ENCODE measurements at places on chromosomes 7 and 10. TPM values are rescaled to one million over a fixed set of nuclear protein-coding genes. Genes with fewer than 3 reads are reported as not detected.

DNA sequence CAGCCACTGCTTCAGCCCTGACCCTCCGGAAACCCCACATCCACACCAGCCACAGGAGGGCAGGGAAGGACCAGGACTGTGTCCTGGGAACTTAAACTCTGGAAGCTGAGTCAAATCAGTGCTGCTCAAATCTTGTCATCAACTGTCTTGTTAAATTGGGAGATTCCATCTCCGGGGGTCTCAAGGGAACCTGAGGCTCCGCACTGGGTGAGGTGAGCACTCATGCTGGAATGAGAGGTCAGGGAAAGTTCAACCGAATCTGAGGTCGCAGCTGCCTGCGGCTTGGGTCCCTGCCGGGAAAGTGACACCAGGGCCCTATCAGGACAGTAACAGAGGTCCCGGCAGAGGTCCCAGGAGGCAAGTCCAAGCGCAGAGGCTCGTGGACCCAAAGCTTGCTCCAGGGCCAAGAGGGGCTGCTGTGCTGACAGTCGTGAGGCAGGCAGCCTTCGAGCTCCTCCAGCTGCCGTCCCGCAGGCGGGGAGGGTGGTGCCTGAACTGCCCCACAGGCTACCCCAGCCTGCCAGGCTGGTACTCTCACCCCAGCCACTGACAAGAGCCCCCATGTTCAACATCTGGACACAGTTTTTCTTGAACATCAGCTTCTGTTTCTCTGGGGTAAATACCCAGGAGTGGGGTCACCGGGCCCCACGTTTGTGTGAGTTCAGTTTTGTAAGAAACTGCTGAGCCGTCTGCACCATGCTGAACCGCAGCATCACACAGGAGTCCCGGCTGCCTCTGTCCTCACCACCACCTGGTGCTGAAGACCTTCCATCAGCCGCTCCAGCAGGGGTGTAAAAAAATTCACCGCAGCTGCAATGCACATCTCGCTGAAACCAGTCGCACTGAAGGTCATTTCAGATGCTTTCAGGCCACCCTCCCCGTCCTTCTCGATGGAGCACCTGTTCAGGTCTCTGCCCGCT lies 101.0 kb downstream of the DIP2C start:
- no peak for DNase-seq

DNA sequence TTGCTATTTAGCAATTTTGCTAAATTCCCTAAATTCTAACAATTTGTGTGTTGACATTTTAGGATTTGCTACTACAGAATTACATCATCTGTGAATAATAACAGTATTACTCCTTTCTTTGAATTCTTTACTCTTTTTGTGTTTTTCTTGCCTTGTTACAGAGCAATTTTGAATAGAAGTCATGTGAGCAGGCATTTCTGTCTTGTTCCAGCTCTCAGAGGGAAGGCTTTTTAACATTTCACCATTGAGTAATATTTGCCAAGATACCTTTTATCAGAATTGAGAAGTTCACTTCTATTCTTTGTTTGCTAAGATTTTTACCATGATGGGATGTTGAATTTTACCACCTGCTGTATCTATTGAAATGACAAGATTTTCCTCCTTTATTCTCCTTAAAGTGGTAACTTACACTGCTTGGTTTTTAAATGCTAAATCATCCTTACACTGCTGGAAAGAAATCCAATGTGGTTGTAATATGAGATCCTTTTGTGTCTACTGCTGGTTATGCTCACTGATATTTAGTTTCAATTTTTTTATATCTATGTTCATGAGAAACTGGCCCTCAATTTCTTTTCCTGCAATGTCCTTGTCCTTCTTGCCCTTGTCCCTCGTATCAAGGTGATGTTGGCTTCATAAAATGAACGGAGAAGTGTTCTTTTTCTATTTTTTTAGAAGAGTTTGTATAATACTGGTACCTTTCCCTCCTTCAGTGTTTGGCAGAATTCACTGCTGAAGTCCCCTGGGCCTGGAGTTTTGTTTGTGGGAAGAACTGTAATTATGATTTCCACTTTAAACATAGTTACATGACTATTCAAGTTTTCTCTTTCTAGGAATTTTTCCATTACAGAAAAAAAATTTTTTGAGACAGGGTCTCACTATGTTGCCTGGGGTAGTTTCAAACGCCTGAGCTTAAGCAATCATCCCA lies 50.3 kb upstream of the ATP6V0A4 start:
- DNase-seq: no peak

Gene CFAP43
- 0.36 TPM for total RNA-seq

Gene COL17A1
- not detected for total RNA-seq

Gene CTAGE8
- not detected for total RNA-seq

Gene WDR37
- 14.6 TPM for total RNA-seq

DNA sequence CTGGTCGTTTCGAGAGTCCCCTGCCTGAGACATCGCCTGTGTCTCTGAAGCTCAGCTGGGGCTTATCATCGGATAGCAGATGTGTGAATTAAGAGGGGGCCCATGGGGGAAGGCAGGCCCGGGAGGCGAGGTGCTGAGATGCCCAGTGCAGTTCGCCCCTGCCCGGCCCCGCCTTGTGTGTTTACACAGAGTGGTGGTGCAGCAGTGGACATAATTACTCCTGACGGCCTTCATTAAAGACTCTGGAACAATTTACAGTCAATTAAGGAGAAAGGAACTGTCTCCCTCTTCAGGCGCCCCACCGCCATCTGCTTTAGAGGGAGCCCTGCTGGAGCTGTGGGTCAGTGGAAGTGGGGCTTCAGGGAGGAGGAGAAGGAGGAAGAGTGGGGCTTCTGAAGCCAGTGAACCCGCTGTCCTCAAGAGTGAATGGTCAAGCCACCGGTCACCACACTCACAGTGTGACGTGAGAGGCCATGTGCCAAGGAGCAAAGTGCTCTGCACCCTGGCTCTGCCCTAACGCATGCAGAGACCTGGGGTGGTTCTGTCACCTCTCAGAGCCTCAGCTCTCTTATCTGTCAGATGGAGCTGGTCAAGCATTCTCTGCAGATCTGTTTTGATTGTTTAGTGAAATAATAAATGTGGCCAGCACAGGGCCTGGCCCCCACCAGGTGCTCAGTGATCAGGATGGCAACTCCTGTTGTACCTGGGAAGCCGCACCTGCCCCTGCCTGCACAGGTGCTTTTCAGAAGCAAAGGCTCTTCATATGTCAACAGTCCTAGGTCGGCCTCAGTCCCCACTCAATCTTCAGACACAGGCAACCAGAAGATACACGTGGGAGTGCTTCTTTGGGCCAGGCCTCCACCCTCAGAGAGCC lies 65.6 kb downstream of the CDH23 start:
- DNase-seq: no peak

Gene INMT
- 2.6 TPM for total RNA-seq

DNA sequence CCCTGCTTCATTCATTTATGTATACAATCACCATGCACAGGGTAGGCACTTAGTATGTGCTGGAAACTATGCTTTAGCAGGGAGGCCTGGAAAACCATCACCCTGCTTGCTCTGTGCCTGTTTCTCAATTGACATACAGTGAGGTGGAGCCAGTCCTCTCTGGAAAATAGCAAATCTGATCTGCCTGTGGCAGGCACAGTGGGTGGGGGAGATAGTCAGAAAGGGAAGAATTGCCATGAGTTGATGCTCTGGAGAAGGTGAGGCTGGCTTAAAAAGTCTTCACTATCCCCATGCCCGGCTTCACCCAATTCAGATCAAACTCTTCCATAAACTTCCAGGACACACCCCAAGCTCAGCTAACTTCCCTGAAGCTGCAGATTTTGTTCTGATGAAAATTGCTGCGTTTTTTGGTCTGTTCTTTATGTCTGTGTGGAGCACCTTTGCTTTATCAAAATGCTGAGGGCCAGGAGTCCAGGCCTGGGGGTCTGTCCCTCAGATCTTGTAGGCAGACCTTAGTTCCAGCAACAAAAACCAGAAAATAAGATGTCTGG lies 84.8 kb downstream of the ANK3 start:
- DNase-seq: no peak

GRCh38 chr10:79068203-79068561 lies 584 bp upstream of the ZMIZ1 start:
- no peak for DNase-seq

DNA sequence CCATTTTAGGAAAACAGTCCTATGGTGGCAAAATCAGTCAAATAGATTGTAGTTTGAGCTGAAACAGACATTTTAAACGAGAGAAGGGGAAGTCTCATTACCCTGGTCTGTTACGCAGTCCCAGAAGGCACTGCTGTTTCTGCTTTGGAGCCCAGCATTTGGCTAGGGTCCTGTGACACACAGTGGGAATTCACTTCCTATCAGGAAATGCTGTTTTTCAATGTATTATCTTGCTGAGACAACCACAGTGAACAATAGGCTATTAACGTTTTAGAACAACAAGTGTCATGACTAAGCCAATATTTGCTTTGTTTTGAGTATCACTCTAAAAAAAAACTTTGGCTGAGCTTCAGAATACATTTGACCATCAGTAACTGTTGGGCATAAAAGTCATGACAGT lies 74.1 kb downstream of the ADD3 start:
- peak; percentile 90 for DNase-seq

- DNase-seq: no peak
These were observed 187.6 kb downstream of the PFKFB3 start for GRCh38 chr10:6390213-6390845.

Gene PTPN20
- 0.42 TPM for total RNA-seq

GRCh38 chr7:106423111-106423510 lies 138.3 kb upstream of the NAMPT start:
- DNase-seq: no peak

- DNase-seq: peak; percentile 70
These were observed 3.0 kb downstream of the CLRN3 start for GRCh38 chr10:127889605-127890195.

- no peak for DNase-seq
These were observed 266.2 kb downstream of the SLC25A13 start for GRCh38 chr7:96055717-96056116.

- no peak for DNase-seq
These were observed 13.6 kb downstream of the IRF5 start for GRCh38 chr7:128951296-128951695.

DNA sequence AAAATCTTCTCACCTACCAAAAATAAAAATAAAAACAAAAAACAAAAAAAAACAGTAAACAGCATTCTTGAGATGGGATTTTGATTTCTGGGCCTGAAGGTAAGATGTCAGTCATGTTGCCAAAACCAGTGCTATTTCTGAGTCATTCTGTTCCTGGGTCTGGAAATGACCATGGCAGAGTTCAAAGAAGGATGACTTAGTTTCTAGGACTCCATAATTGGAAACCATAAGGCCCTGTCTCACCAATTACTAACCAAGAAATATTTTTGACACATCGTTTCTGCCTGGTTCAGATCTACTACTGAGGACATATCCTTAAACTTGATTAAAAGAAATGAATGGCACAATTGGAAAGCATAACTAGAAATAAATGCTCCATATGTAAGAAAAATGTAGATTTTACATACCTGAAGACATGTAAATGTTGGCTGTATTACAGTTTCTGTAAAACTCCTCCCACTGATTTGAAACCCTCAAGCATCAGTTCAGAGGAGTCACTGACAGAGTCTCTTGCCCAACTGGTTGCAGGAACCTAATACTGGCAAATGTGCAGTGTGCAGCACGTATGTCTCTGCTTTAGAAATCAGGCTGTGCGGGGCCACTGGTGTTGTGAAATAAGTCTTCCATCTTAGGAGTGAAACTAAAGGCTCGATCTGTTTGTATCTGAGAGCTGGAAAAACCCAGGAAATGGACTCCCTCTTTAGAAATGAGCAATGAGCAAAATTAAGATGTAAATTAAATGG lies 84.8 kb upstream of the EGR2 start:
- DNase-seq: peak; percentile 62

GRCh38 chr10:67050415-67050814 lies 124.6 kb downstream of the LRRTM3 start:
- DNase-seq: no peak

GRCh38 chr10:128929767-128930166 lies 537.3 kb upstream of the MGMT start:
- no peak for DNase-seq

DNA sequence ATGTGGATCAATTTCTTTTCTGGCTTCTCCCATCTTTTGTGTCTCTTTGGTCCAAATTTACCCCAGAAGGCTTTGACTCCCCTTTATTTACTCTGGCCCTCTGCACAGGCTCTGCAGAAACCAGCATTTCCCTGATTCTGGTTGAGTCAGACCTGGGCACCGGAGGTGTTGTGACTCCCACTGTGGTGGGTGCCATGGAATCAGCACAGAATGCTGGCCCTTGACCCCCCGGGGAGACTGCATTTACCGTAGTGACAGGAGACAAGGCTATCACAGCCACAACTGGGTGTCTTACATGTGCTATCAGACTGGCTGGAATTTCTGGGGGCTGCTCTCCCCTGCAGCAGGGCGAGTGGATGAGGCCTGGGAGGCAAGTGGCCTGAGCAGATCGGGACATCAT lies 37.6 kb downstream of the PLXDC2 start:
- no peak for DNase-seq

DNA sequence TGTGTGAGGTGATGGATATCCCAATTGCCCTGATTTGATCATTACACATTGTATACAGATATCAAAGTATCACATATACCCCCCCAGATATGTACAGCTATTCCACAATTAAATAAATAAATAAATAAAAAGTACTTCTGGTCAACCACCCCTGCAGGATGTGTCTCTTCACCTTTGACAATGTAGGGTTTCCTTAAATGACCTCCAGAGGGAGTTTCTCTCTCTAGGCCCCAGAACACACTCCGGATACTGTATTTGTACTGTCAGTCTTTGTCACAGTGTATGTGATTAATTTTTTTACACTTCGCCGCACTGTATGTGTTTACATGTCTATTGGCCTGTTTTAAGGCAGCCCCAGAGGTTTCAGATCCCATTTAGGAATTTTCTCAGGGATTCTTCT lies 123.6 kb downstream of the ADCYAP1R1 start:
- no peak for DNase-seq

DNA sequence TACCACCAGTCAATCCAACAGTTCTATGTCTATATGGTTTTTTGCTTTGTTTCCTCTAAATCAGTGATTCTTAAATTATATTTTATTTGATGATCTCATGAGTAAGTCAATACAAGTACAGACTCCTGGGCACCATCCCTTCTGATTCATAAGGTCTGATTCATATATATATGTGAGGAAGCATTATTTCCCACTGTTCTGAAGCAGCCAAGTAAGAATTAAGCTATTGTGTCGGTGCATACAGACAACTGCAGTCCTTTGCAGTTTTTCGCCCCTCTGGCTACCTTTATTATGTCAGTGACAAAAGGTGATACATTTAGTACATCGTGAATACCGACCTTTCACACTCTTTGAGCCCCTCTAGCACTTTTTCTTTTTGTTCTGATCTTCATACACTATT lies 1079.6 kb upstream of the C7orf33 start:
- no peak for DNase-seq

DNA sequence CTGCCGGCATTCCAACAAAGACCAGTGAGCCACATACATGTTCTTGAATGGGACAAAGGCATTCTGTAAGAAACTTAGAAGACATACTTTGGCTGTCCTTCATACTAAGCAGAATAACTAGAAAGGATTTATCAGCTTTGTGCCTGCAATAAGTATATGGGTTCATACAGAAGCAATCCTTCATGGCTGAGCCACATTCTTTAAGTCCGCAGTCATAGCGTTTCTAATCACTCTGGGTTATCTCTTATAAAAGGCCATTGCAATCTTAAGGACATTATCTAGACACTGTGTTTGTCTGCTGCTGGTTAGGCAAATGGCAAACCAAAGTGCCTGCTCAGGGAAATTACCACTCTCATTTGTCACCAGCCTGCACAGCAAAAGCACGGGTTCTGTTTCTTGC lies 488.4 kb downstream of the ACTR3B start:
- DNase-seq: no peak

GRCh38 chr7:15215616-15216015 lies 313.1 kb upstream of the DGKB start:
- DNase-seq: no peak

Data from cardiac muscle cell (in vitro differentiated cells and primary cell).